Aorta (tissue), 5 donors: ENCODE measurements at places on chromosomes 13 and 19.
A peak's percentile ranks its signal among the peaks of the same experiment; 100 is the strongest.

GRCh38 chr13:97448503-97449251, 14.7 kb downstream of the RAP2A start:
- H3K27ac ChIP-seq, result no peak overlapping the region
- no peaks in the 10 kb centered on the region for H3K27me3 ChIP-seq
- peaks cover 3% of the 10 kb centered on the region for H3K4me1 ChIP-seq
- H3K4me3 ChIP-seq, result no peak overlapping the region
- DNase-seq, result no peak

GRCh38 chr19:18649371-18650020, 12.7 kb downstream of the KLHL26 start:
- H3K36me3 ChIP-seq, result no peaks in the 10 kb centered on the region
- H3K4me3 ChIP-seq, result no peak overlapping the region
- H3K27ac ChIP-seq, result peak overlapping the region; percentile 85
- no peaks in the 10 kb centered on the region for H3K27me3 ChIP-seq

GRCh38 chr13:27825072-27825471, 32.8 kb downstream of the GSX1 start:
- no peaks in the 10 kb centered on the region for H3K27me3 ChIP-seq
- H3K4me3 ChIP-seq, result no peak overlapping the region
- H3K4me1 ChIP-seq, result no peaks in the 10 kb centered on the region

DNA sequence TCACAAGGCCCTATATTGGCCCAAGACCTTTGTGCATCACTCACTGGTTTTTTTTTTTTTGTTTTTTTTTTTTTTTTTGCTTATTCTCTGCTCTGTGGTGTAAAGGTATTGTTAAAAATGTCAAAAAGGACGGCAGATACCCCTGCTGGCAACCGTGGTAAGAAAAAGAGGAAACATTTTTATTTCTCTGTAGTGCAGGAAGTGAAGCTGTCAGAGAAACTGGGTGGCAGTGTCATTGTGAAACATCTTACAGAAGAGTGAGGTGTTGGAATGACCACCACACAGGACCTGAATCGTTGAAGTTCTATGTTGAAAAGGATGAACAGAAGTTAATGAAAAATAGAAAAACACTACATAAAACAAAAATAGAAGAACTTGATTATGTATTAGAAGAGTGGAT, 346.4 kb downstream of the FGF9 start:
- no peaks in the 10 kb centered on the region for H3K36me3 ChIP-seq
- H3K4me1 ChIP-seq, result no peaks in the 10 kb centered on the region
- H3K27me3 ChIP-seq, result no peaks in the 10 kb centered on the region
- H3K4me3 ChIP-seq, result no peak overlapping the region

- H3K36me3 ChIP-seq, result no peaks in the 10 kb centered on the region
- no peak overlapping the region for H3K27ac ChIP-seq
- DNase-seq, result peak; percentile 76
- peak overlapping the region; percentile 92 for H3K4me3 ChIP-seq
- H3K27me3 ChIP-seq, result no peaks in the 10 kb centered on the region
These were observed 722 bp downstream of the DCAF15 start for GRCh38 chr19:13952931-13953531.

GRCh38 chr13:50627111-50627510, 216.4 kb downstream of the DLEU7 start:
- no peak overlapping the region for H3K4me3 ChIP-seq
- H3K27me3 ChIP-seq, result no peaks in the 10 kb centered on the region

DNA sequence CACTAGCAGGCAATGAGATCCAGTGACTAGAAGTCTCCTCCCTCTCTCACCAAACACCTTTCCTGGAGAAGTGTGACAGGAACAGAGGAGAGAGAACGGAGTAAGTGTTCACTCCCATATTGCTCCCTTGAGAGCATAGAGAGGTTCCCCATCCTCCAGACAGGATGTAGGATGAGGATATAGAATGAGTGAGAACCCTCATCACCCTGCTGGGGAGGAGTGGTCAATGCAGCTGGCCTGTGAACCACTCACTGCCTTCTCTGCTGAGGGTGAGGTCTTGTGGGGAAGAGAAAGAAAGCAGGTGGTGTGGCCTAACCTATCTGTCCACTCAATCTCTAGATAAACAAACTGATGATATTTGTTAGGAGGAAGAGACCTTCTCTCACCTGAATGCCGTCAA, 386.6 kb downstream of the PCDH20 start:
- DNase-seq, result no peak
- no peak overlapping the region for H3K27ac ChIP-seq
- H3K4me3 ChIP-seq, result no peak overlapping the region

DNA sequence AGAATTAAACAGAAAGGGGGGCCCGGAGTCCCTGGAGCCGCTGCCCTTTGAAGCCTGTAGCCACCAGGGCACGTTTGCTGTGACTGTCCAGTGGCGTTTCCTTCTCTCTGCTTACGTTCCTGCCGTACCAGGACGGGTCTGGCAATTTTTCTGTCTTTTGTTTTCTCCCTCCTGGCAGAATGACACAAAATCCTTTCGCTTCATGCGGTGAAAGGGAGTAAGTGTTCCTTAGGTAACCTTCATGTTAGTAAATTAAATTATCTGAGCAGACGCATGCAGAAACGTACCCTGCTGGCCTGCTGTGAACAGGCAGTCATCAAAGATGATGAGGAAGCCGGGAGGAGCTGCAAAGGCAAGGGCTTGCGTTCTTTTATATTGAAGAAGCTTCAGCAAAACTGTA, 299.3 kb upstream of the ARGLU1 start:
- H3K27me3 ChIP-seq, result no peaks in the 10 kb centered on the region
- no peaks in the 10 kb centered on the region for H3K36me3 ChIP-seq
- H3K4me1 ChIP-seq, result no peaks in the 10 kb centered on the region
- peak overlapping the region; percentile 47 for H3K4me3 ChIP-seq
- no peak for DNase-seq

GRCh38 chr19:46299004-46299509, 2.2 kb downstream of the HIF3A start:
- no peaks in the 10 kb centered on the region for H3K36me3 ChIP-seq
- H3K27me3 ChIP-seq, result no peaks in the 10 kb centered on the region
- H3K4me3 ChIP-seq, result peak overlapping the region; percentile 42
- peak overlapping the region; percentile 38 for H3K27ac ChIP-seq
- peaks cover 3% of the 10 kb centered on the region for H3K4me1 ChIP-seq

- H3K27me3 ChIP-seq, result no peaks in the 10 kb centered on the region
- H3K27ac ChIP-seq, result no peak overlapping the region
- no peak for DNase-seq
- no peaks in the 10 kb centered on the region for H3K36me3 ChIP-seq
These were observed 287.0 kb downstream of the DCT start for GRCh38 chr13:94192431-94192975.

DNA sequence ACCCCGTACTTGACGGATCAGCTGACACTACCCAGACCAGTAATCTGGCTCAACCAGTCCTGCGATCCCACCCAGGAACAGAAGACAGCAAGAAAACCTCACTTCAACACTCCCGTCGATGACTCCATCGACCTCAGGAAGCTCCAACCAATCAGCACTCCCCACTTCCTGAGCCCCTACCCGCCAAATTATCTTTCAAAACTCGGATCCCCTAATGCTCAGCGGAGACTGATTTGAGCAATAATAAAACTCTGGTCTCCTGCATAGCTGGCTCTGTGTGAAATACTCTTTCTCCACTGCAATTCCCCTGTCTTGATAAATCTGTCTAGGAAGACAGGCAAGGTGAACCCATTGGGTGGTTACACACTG, 1.2 kb downstream of the LSM4 start:
- H3K36me3 ChIP-seq, result no peaks in the 10 kb centered on the region
- H3K27me3 ChIP-seq, result no peaks in the 10 kb centered on the region
- no peak overlapping the region for H3K4me3 ChIP-seq
- peaks cover 4% of the 10 kb centered on the region for H3K4me1 ChIP-seq
- DNase-seq, result no peak

- H3K4me3 ChIP-seq, result no peak overlapping the region
- H3K27ac ChIP-seq, result no peak overlapping the region
- no peaks in the 10 kb centered on the region for H3K36me3 ChIP-seq
- H3K4me1 ChIP-seq, result no peaks in the 10 kb centered on the region
- no peak for DNase-seq
These were observed 12.1 kb downstream of the NFILZ start for GRCh38 chr19:8642561-8642960.

DNA sequence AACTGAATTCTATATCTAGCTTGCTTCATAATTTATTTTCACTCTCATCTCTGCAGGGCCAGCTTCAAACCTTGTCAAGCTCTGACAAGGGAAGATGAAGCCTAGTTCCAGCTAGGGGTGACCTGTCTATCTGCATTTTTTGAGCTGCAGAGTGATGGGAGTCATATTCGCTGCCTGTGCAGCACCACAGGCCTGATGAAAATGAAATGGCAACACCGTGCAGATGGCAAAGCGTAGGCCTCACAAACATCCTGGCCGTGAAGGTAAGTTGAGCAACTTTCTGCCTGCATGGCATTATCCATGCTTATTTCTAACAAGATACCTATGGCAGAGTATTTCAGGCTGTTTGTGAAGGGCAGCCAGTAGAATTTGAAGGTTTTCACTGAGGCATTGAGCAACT, 86.4 kb upstream of the C1QTNF9B start:
- no peaks in the 10 kb centered on the region for H3K27me3 ChIP-seq
- DNase-seq, result no peak
- H3K4me3 ChIP-seq, result no peak overlapping the region
- no peaks in the 10 kb centered on the region for H3K4me1 ChIP-seq
- no peaks in the 10 kb centered on the region for H3K36me3 ChIP-seq

GRCh38 chr19:12886969-12887747, at the start of gene KLF1:
KLF1 (minus strand) TSS chr19:12887201; CDS start chr19:12887140, 61 bp downstream.
- no peaks in the 10 kb centered on the region for H3K27me3 ChIP-seq
- H3K36me3 ChIP-seq, result no peaks in the 10 kb centered on the region
- H3K4me3 ChIP-seq, result no peak within 1 kb of the TSS
- no peak for DNase-seq
- no peaks in the 10 kb centered on the region for H3K4me1 ChIP-seq
- H3K27ac ChIP-seq, result no peak within 1 kb of the TSS

GRCh38 chr13:112851107-112852038, 117.6 kb upstream of the MCF2L start:
- no peaks in the 10 kb centered on the region for H3K36me3 ChIP-seq
- no peak for DNase-seq
- H3K4me3 ChIP-seq, result no peak overlapping the region
- H3K27me3 ChIP-seq, result no peaks in the 10 kb centered on the region
- no peak overlapping the region for H3K27ac ChIP-seq
- H3K4me1 ChIP-seq, result no peaks in the 10 kb centered on the region

DNA sequence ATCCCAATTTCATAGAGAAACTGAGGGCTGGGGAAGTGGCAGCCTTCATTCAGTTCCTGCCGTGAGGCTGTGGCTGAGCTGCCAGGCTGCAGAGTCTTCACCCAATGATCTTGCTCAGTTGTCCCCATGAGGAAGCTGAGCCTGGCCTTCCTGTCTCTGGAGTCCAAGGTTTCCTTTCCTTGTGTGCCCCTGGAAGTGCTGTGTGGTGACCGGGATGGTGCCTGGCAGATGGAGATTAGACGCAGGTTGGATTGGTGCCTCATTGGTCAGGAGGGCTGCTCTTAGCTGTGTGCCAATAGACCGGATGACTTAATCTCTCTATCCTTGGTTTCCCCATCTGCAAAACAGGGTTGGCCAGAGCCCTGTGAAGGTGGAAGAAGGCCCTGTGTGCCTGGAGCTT, 24.6 kb downstream of the DNM2 start:
- H3K27me3 ChIP-seq, result no peaks in the 10 kb centered on the region
- peak overlapping the region; percentile 18 for H3K27ac ChIP-seq
- no peak overlapping the region for H3K4me3 ChIP-seq
- H3K36me3 ChIP-seq, result no peaks in the 10 kb centered on the region

DNA sequence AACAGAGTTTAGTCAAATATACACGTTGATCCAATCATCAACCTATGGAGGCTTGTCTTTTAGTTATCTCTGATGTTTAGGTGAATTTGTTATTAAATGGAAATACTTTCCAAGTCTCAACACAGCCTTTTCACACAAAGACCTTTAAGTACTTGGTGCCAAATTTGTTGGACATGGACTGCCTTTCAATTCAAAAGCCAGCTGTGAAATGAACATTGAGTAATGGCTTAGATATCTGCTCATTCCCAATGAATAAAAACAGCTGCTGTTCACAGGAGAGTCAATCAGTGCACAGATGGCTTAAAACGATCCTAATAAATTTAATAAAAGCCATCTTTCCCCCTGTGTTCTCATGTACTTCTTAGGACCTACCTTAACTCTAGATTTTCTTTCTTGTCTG, 19.9 kb upstream of the DHRS12 start:
- H3K4me1 ChIP-seq, result no peaks in the 10 kb centered on the region
- no peak overlapping the region for H3K27ac ChIP-seq
- H3K36me3 ChIP-seq, result no peaks in the 10 kb centered on the region
- no peaks in the 10 kb centered on the region for H3K27me3 ChIP-seq

GRCh38 chr13:30437177-30437576, 14.9 kb downstream of the UBE2L5 start:
- H3K36me3 ChIP-seq, result no peaks in the 10 kb centered on the region
- no peaks in the 10 kb centered on the region for H3K27me3 ChIP-seq
- no peak for DNase-seq

DNA sequence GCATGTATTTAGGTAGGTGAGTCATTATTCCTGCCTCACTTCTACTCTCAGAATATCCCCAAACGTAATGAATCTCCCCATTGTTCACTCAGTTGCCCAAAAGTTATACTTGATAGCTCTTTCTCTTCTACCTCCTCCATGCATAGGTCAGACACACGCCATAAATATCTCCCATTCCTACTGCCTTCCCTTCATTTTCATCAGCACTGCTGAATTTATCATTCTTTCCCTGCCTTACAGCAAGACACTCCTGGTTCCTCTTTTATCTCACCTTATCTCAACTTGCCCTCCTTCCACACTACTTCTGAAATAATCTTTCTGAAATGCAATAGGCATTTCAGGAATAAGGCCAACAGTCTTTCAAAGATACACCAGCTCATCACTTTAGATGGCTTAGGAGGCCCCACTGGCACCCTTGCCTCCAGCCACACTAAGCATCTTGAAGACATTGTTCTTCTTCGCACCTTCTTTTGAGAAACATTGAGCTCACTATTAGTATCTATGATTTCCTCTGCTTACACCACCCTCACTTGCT, 333.9 kb downstream of the MYO16 start:
- H3K36me3 ChIP-seq, result no peaks in the 10 kb centered on the region
- no peak for DNase-seq
- H3K27me3 ChIP-seq, result no peaks in the 10 kb centered on the region
- H3K4me3 ChIP-seq, result no peak overlapping the region
- H3K4me1 ChIP-seq, result no peaks in the 10 kb centered on the region

GRCh38 chr13:39684531-39685137, 29.2 kb downstream of the COG6 start:
- peaks cover 8% of the 10 kb centered on the region for H3K36me3 ChIP-seq
- H3K4me1 ChIP-seq, result no peaks in the 10 kb centered on the region
- no peak overlapping the region for H3K4me3 ChIP-seq
- H3K27me3 ChIP-seq, result no peaks in the 10 kb centered on the region

DNA sequence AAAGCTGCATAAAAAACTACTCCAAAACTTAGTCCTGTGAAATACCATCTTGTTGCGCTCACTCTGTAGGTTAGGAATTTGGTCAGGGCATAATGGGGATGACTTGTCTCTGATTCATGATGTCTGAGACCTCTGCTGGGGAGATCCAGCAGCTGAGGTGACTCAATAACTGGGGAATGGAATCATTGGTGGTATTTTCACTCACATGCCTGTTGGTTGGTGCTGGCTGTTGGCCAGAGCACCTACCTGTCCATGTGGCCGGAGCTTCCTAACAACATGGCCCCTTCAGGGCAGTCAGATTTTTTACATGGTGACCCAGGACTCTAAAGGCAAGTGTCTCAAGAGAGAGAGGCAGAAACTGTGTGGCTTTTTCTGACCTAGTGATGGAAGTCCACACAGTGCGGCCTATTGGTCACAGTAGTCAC, 7.4 kb upstream of the ESD start:
- no peaks in the 10 kb centered on the region for H3K4me1 ChIP-seq
- no peaks in the 10 kb centered on the region for H3K36me3 ChIP-seq
- no peak for DNase-seq
- H3K4me3 ChIP-seq, result no peak overlapping the region
- H3K27me3 ChIP-seq, result no peaks in the 10 kb centered on the region
